ENCODE measurements at places on chromosomes 3 and 15.

DNA sequence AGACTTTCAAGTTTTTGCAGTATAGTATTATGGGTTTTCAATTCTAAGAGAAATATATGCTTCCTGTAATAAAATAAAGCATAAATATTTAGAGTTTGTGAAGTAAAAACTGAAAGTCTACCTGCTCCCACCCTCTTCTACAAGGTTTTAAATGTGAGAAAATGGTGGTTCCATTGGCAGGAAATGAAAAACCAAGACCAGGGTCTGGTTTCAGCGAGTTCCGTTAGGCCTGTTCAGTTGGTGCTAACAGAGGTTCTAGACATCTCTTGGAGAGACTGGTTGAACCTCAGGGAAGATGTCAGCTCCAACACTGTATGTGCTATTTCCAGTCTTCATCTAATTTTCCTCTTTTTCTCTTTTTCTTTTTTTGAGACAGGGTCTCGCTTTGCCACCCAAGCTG, 11.8 kb upstream of the MYO1E start:
- no peak for DNase-seq

GRCh38 chr3:12870942-12871341, 29.6 kb upstream of the RPL32 start:
- DNase-seq = no peak

DNA sequence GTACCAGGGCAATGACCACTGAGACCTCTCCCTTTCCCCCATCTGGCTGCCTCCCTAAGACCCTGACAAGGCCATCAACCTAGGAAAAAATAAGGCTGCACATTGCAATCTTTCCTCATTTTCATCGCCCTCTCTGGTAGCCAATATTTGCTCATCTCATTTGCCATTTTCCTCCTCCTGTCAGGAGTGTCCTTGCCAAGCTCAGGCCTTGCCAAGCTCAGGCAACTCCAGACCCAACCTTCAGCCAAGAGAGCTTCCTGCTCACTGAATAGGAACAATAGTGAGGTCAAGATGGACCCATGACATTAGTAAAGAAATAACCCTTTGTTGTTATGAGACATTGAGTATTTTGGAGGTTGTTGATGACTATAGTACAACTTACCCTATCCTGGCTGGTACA, 380.3 kb downstream of the RSL24D1 start:
- no peak for DNase-seq

GRCh38 chr3:10614168-10614567, 108.8 kb upstream of the ATP2B2 start:
- no peak for DNase-seq

DNA sequence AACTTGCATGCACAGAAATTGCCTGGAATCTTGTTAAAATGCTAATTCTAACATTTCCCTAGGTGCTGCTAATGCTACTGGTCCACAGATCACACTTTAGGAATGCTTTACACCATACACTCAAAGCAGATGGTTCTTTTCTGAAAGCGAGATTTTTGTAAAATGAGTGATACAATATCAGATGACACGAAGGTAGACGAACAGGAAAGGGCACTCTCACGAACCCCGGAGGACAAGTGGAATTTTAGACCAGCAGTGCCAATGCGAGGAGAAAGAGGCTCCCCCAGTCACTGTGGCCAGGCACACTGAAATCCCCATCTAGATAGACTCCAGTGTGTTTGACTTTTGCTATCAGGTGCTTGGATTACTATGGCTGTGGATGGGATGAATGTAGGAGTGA, 21.0 kb downstream of the FAIM start:
- DNase-seq = no peak

- DNase-seq = no peak
Measured at GRCh38 chr15:45784656-45785055, 149.8 kb downstream of the SQOR start.

All from caudate nucleus (tissue), 63 donors.